ENCODE measurements at places on chromosomes 16 and 17.

- no peak for DNase-seq
Observed at GRCh38 chr16:20289571-20289970, 37.7 kb downstream of the GP2 start.

GRCh38 chr16:56807011-56807675 is 57.9 kb upstream of the SLC12A3 start:
- no peak for DNase-seq

- no peak for DNase-seq
Observed at GRCh38 chr16:11107780-11108465, 148.1 kb downstream of the SOCS1 start.

GRCh38 chr17:76932402-76933333 is 64.5 kb downstream of the MGAT5B start:
- no peak for DNase-seq

DNA sequence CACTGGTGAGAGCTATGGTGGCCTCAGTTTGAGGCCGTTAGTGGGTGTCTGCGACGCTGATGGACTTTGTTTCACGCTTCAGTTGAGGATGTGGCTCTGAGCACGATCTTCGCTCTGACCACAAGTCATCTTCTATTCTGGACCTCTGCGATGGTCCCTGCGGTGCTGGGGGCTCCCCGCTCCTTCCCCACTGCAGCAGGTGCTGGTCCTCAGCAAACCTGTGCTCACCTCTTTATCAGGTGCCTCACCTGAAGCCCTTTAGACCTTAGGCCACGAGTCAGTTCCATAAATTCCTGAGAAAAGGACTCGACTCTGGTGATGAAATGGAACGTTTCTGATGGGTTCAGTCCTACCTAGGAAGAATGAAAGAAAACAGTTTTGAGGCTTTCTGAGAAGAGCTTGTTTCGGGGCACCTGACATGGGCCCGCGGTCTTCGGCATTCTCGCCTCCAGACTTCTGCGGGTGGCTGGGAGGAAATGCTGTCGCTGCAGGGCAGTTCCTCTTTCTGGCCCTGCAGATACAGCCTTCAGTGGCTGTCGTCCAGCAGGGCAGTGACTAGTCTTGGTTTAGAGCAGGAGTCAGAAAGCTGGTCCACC is 4.7 kb downstream of the KCTD5 start:
- peak; percentile 4 for DNase-seq

DNA sequence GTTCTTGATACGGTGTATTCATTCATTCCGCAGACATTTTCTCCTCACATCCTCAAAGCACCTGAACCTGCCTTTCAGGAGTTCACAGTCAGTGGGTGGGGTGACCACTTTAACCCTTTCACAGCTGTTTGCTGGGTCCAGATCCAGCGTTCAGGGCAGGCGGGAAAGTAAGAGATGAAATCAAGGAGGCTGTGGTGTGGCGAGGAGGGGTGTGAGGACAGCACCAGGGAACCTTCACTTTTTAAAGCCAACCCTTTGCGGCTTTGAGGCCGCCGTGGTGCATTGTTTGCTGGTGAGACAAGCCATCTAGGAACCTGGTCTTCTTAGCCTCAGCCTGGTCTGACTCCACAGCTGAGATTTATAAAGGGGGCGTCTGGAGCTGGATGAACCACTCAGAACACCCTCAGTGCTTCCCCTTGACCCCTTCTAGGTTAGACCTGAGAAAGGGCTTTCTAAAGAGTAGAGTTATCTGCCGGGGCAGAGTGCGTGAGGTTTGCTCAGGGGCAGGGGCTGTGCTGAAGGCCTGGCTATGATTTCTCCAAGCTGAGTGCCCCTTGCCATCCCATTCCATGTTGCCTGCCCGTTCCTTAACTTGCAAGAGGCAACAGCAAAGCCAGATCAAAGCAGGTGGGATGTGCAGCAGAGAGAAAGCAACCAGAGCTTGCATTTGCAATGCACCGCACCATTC is 933 bp downstream of the CCR7 start:
- no peak for DNase-seq

DNA sequence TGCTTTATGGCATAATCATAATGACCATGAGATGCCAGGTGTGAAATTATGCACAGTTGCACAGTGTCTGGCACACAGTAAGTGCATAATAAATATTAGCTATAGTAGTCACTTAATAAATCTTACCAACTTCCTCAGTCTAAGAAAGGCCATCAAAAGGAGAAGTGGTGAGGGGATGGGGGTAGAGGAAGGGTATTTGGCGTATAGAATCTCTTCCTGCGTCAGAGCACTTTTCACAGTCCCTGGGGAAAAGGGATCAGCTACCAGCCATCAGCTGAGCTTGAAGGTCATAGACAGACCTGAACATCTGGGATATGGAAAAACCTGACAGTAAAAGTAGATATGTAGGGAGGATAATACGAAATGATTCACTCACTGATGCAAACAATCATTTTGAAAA is 5.8 kb downstream of the CRHR1 start:
- no peak for DNase-seq

GRCh38 chr17:18280766-18281371 is 20.4 kb downstream of the MIEF2 start:
- DNase-seq: no peak

DNA sequence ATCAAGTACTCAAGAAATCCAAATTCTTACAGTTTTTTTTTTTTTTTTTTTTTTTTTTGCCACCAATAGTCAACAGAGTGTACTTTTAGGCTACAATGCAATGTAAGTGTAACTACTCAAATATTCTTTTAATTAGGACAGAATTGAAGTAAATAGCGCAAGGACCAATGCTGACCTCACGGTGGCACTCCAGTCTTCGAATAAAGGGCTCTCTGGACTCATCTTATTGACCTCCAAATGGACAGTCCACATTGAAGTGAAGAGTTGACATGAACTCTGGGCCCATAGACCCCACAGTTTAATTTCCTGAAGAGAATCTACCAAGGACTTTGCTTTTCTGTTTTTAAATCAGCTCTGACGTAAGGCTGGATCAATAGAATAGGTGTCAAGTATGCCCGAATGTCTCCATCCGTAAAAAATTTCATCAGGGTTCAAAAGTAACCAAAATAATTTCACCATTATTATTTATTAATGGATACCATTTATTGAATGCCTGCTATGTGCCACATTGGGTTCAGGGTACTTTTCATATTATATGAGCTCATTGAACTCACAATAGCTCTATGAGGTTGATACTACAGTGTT is 7.3 kb upstream of the DDX52 start:
- no peak for DNase-seq

GRCh38 chr17:74671031-74671771 is 41.5 kb downstream of the CD300LF start:
- DNase-seq: peak; percentile 51

DNA sequence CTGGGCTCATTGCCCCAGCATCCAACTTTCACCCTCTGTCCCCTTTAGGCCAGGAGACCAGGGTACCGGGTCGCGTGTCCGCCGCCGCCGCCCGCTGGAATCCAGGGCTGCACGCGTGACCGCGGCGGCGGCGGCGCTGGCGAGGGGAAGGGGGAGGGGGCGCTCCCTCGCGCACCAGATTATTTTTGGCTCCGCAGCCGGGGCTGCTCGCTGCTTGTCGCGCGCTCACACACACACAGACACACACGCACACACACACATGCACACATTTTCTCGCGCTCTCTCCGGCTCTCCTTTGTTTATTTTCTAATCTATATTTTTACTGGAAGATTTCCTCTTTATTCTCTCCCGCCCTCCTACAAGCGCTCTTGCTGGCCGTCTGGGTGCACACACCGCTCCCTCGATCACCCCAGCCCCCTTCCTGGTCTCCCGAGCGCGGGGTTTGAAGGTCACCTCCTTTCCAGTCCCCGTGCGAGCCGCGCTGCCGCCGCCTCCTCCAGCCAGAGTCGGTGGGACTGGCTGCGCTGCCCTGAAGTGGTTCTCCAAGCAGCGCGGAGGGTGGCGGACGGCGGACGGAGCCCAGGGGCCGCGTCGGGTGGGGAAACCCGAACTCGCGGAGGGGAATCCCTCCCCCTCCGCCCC is 921.4 kb upstream of the EEF2KMT start:
- no peak for DNase-seq

Measured in HuH-7.5 (cell line).